NCI-H2081 (cell line): ENCODE measurements at places on chromosomes 1 and 21.

- no peak for DNase-seq
Measured at GRCh38 chr21:31370893-31371544, 27.0 kb upstream of the TIAM1 start.

DNA sequence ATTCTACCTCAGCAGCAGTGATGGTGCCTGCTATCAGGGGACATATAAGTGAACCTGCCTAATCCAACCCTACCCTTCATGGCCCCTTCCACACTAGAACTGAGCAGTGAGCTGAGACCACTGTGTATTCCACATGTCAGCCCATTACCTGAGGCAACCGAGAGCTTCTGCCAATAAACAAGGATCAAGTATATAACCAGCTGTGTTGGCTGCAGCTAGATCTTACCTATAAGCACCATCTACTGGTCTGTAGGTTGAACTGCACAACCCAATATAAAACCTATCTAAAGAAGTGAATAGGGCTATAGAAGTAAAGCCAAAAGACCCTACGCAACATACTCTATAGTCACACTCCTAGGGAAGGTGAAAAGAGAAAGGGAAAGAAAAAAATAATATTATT is 376.9 kb downstream of the HHIPL2 start:
- DNase-seq = peak; percentile 75

GRCh38 chr1:165240492-165240891 is 116.0 kb downstream of the LMX1A start:
- DNase-seq = no peak

GRCh38 chr1:65431111-65431705 is 10.7 kb downstream of the LEPR start:
- peak; percentile 13 for DNase-seq

DNA sequence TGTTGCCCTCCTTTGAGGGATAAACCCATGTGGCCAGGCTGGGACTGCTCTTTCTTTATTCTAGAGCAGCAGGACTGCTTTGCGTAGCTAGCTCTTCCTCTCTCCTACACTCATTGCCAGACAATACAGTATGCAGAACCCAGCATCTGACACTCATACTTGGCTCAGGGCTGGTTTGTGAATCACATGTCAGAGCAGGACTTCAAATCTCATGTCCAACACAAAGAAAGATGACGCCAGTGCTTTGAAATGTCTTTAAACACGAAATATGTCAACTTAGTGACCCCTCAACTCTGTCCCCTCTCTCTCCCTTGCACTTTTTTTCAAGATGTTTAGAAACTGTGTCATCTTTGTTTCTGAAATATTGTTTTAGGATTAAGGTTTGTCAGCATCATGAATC is 135.0 kb downstream of the TGFB2 start:
- no peak for DNase-seq

DNA sequence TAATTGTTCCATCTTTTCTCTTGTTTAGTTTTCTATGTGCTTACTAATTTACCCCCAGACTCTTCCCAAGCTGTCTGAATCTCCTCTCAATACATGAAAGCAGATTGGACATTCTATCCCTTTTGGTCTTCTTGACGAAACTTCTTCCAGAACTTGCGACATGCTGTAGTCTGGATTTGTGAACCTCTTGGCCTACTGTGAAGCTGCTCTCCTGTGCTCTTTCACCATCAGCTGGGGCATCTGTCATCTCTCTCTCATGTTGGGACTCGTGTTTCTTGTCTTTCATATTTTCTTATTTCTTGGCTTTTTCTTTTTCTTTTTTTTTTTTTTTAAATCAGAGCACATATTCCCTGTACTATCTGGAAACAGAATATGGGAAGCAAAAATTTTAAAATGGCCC is 6.8 kb downstream of the CPT2 start:
- no peak for DNase-seq

DNA sequence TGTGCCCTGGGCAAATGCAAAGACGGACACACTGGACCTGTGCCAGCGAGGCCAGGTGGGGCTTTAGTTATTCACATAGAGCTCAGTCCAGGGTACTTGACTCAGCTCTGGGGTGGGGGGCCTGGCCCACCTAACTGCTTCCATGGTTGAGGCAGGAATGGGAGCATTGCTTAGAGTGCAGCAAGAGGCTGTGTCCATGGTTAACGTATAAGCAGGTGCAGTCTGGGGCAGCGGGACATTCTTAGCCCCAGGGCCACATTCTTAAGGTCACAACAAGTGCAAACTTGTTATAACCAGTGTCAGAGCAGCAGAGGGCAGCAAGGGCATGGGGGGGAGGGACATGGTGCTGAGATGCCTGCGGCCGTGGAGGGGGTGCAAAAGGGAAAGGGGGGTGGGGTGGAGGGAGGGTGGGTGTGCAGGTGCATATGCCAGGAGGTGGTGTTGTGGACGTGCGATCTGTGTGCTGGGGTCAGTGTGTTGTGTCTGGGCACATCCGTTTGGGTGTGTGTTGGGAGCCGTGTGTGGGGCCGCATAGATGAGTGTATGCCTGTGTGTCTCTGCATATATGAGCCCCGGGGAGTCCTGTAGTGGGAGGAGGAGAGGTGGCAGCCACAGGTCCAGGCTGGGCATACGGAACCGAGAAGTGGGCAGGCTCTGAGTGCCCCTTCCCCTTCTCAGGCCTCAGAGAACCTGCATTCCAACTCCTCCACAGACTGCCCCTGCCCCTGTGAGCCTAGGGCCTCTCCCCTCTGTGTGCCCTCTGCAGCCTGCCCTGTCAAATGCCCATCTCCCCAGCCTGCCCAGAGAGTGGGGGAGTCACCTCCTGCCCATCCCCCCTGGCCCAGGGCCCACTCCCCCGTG is 8.4 kb downstream of the KCNJ10 start:
- no peak for DNase-seq

DNA sequence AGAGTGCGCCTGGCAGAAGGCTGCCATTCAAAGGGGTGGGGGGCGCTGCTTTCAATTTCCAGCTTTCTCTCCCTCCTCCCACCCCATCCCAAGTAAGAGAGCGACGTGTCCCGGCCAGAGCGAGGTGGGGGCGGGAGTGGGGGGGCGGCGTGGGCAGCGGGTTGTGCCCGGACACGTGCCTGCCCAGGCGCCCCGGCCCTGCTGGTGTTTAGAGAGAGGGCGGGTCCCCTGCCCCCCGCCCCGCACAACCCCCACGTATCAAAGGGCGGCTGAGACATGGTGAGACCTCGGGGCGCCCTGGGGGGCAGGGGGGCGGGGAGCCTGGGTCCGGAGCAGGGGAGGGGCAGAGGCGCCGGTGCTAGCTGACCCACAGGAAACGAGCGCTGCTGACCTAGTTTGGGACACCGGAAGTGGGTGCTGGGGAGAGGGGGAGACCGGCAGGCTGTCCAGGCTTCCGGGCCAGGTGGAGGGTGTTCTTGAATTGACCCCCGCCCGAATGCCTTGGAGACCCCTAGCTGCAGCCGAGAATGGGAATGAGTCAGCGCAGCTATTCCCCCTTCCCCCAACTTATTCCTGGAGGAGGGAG is 1.3 kb downstream of the ZBTB7B start:
- DNase-seq = peak; percentile 64

- no peak for DNase-seq
Measured at GRCh38 chr1:54180701-54181360, 19.0 kb downstream of the CYB5RL start.

DNA sequence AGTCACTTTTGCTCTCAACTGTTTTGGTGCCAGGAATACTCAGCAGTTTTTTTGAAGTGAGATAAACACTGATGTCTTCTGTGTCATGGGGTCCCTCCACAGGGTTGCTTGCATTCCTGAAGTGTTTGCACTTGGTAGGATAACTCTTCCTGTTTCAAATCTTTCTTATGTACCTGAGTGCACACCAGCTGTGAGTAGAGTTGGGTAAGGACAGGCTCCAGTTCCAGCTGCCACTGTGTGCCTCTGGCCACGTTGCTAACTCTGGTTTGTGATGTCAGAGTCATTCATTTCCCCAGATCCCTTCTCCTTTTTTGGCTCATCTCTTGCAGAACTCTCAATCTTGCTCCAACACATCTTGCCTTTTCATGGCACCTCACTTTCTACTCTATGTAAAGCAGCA is 356.3 kb upstream of the B3GALT2 start:
- no peak for DNase-seq

DNA sequence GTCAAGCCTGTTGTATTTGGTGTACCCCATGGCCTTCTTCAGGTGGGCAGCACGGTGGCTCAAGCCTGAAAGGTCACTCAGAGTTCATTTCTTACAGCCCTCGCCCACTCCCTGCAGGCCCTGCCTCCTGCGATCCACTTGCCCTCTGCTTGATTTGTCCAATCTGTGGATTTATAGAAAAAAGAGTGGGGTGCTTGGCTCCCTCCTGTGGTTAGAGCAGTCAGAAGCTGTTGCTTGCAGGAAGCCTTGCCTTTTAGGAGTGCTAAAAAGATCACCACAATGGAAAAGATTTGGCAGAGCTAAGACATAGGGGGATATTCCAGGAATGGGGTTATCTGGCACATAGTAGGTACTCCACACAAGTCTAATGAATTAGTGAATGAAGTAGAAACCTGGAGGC is 108.0 kb upstream of the TRABD2B start:
- DNase-seq = no peak

GRCh38 chr1:51552929-51553807 is 34.1 kb upstream of the EPS15 start:
- DNase-seq = no peak
